ENCODE measurements at places on chromosomes 5 and 9.

GRCh38 chr5:96321345-96321744 lies 111.7 kb downstream of the PCSK1 start:
- DNase-seq, result no peak

DNA sequence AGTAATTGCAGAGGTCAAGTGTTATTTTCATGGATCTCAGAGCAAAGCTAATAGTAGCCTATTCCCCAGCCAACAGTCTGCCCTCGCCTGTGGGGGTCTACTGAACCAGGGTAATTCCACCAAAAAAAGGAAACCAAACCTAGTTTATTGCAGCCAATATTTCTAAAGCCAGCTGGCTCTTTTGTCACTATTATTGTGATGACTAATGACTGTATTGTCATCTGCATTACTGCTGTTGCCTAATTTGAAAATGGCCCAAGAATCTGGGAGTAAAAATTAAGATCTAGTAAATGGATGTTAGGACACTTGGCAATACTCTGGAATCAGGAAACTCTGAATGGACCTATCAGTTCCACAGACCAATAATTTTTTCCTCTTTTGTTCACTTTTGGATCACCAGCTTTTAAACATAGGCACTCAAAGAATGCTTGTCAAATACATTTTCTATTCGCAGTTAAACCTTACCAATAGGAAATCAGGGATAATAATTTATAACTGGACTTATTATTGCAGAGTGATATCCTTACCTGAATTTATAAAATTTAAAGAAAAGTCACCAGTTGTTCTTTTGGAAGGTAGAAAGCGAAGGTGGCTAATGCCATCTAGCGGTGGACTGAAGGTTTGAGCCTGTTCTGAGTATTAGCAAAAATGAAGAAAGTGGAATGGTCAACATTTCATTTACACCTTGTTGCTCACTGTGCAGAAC lies 69.2 kb downstream of the SYK start:
- DNase-seq, result no peak

- no peak for DNase-seq
Observed at GRCh38 chr5:72518001-72518683, 10.9 kb upstream of the ZNF366 start.

DNA sequence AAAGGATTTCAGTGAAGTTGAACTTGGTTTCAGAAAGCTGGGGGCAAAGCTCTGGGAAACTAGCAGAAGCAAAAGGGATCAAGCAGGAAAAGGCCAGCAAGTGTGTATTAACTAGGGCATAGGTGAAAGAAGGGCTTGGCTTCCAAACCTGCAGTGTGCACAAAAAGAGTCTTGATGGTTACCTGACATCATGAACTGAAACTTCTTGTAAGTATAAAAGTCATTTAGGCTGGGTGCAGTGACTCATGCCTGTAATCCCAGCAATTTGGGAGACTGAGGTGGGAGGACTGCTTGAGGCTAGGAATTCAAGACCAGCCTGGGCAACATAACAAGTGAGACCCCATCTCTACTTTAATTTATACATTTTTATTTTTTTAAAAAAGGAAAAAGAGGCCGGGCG lies 216.4 kb downstream of the EPB41L4A start:
- no peak for DNase-seq

- no peak for DNase-seq
Observed at GRCh38 chr5:122561209-122561608, 213.7 kb upstream of the SNX2 start.

- DNase-seq, result no peak
Observed at GRCh38 chr9:98596486-98596885, 112.2 kb downstream of the GABBR2 start.

- no peak for DNase-seq
Observed at GRCh38 chr5:112163435-112163834, 255.6 kb downstream of the EPB41L4A start.

DNA sequence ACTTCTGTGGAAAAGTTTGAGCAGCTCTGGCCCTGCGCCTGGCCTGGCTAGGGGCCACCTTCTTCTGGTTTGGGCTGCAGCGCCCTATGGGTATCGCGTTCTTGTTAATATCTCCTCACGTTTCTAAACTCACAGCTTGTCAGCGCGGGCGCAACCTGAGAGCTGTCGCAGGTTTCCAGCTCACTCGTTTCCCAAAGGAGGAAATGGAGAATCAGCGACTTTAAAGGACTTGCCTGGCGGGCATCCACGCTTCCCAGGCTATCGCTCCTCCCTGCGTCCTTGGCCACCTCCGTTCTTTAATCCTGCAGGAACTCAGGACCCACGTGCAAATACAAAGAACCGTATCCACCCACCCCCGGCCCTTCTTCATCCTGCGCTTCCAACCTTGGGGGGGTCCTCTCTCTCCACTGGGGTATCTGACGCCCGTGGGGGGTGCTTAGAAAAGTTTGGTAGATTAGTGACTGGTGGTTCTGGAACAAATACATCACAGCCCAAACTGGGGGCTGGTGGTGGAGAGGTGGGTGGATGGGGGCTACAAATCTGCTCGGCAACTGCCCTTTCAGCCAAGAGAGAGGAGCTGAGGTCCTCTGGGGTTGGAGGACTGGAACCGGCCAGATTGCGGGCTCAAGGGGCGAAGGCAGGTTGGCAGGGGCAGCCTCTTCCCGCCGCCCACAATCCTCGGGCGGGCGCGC lies 578 bp upstream of the PSAT1 start:
- no peak for DNase-seq

DNA sequence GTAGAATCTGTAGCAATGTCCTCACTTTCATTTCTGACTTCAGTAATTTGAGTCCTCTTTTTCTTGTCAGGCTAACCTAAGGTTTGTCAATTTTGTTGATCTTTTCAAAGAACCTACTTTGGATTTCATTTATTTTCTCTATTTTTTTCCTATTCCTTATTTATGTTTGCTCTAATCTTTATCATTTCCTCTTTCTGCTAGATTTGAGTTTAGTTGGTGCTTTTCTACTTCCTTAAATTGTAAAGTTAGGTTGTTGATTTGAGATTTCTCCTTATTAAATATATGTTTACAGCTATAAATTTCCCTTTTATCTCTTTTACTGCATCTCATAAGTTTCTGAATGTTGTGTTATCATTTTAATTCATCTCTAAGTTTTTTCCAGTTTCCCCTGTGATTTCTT lies 75.1 kb upstream of the FAM120A start:
- no peak for DNase-seq

GRCh38 chr9:38284588-38285051 lies 107.9 kb upstream of the ALDH1B1 start:
- DNase-seq, result no peak

DNA sequence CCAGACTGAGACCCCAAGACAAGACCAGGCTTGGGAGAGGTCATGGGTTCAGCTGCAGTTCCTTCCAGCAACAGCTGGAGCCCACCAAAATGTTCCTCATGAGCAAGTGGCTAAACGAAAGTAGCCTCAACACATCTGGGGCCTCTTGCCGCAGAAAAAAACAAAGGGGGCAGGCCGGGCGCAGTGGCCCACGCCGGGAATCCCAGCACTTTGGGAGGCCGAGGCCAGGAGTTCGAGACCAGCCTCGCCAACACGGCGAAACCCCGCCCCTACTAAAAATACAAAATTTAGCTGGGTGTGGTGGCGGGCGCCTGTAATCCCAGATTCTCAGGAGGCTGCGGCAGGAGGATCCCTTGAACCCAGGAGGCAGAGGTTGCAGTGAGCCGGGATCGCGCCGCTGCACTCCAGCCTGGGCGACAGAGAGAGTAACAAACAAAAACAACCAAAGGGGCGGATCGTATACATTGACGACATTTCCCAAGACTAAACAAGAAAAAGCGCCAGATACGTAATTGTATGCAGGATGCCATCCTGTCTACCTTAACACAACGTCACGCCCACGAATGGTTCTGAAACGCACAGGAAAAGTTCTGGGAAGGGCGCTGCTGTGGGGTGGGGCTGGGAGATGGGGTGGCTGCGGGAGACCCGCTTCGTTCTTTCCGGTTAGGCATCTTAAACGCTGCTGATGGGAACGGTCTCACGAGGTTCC lies 1.7 kb downstream of the INPP5E start:
- DNase-seq, result no peak

- DNase-seq, result no peak
Observed at GRCh38 chr9:95171596-95171995, 145.9 kb downstream of the FANCC start.

DNA sequence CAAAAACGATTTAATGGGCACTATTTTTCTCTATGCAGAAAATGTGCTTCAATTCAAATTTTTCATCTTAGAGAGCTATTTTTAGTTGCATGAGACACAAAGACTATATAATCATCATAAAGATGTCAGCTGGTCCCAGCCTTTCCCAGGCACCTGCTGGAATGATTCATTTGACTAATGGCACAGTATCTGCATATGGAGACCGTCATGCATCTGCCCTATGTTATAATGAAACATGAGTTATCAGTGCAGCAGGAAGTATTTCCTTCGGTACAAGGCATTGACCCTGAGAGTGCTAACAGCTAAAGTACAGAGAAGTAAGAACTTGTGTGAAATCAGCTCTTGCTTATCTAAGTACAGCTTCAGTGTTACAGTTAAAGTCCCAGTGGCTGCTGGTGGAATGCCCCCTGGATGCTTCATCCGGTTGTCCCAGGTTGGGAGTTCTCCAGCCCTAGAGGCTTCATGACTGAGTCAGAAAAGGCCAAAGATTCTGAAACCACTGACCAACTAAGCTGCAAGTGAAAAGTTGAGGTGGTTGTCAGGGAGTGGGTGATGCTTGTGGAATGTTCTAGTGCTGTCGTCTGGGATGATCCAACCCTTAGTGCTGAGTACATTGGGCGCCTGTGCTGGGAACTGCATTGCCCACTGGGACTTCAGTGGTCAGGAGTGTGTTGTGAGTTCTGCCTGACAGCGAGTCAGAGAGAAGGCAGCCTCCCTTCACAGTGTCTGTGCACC lies 57.2 kb downstream of the MTRR start:
- DNase-seq, result no peak

DNA sequence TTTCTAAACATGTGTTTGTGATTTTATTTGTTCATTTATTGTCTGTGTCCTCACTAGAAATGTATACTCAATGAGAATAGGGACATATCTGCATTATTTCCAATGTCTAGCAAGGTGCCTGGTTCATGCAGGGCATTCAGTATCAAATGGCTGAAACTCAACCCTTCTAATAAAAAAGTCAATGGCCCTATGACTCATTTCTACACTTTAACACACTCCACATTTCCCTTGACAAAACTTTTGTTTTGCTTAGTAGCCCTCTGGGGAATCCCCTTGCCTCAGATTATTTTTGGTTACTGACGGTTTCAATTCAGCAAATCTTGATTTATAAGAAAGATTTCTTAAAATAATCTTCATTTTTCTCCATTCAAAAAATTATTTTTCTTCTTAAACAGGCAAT lies 206.0 kb upstream of the DMRTA1 start:
- no peak for DNase-seq

DNA sequence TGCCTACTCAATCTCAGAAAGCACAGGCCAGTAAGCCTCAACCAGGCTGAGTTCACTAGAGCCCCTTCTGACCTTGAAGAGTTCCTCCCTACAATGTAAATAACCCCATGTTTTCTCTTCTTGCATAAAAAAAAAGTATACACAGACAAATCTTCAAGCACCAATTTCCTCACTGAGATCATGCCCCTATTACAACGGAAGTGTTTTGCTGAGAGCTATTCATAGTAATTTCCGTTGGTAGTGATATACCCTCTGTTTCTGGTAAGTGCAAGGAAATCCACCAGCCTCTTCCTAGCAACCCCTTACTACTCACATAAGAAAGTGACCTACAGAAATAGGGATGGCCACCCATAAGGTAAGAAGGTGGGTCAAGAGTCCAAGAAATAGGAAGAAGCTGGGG lies 76.4 kb upstream of the TARS1 start:
- DNase-seq, result no peak

- DNase-seq, result no peak
Observed at GRCh38 chr5:63070001-63070400, 491.4 kb downstream of the LRRC70 start.

DNA sequence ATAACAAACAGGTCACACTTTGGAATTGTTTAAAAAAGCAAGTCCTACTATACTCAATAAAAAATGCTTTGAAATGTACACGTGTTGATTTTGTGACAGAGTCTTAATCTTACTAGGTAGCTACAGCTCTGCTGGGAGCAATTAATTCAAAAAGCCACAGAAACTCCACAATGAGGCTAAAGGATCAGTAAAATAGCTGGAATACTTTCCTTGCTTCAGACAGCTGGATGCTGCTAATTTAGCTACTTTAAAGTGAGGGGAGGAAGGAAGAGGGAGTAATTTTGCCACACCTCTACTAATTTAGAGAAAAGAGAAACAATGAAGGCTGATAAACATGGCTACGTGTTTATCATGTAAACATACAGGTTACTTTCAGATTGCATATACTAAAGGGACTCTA lies 927.6 kb upstream of the DMAC1 start:
- no peak for DNase-seq

- DNase-seq, result no peak
Observed at GRCh38 chr5:175672976-175673648, 15.2 kb downstream of the HRH2 start.

DNA sequence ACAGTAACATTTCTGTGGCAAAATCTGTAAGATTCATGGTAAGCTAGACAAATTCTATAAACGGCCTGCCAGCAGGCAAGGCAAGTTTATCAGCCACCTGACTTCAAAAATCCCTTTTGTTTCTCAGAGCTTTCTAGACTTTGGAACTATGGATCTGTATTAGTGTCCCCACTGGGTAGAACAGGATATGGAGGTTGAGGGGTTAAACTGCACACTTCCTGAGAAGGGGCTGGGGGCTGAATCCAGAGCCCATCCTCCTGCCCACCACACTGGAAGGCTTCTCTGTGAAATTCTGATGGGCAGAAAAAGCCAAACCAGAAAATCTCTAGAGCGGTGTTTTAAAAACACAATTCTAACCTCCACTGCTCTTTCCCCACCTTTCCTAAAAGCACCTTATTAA lies 128.7 kb downstream of the ENTREP1 start:
- DNase-seq, result no peak

DNA sequence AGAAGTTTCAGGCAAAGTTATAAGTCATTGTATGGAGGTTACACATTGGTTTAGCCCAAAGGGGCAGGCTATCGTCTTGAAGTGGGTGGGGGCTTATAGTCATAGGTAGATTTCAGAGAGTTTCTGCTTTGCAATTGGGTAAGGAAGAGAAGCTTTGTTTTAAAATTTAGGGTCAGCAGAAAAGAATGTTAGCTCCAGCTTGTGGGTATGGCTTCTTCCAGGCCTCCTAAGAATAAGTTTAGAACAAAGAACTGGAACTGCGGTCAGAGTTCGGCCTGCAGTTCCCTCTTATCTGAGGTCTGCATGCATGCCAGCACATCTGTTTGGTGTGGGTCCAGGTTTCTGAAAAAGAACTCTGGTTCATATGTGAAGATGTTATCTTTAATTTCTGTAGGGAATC lies 96.1 kb downstream of the CYFIP2 start:
- DNase-seq, result no peak

- no peak for DNase-seq
Observed at GRCh38 chr9:21015995-21016394, 15.4 kb downstream of the HACD4 start.

- no peak for DNase-seq
Observed at GRCh38 chr9:73347720-73348119, 196.1 kb downstream of the ANXA1 start.

- DNase-seq, result no peak
Observed at GRCh38 chr5:36444582-36445418, 143.1 kb upstream of the RANBP3L start.

- no peak for DNase-seq
Observed at GRCh38 chr5:161051920-161052500, 200.0 kb upstream of the ATP10B start.
